ENCODE measurements at places on chromosomes 1 and 21.

GRCh38 chr1:162365284-162366020 is 11.2 kb downstream of the SPATA46 start:
- no peak for DNase-seq

DNA sequence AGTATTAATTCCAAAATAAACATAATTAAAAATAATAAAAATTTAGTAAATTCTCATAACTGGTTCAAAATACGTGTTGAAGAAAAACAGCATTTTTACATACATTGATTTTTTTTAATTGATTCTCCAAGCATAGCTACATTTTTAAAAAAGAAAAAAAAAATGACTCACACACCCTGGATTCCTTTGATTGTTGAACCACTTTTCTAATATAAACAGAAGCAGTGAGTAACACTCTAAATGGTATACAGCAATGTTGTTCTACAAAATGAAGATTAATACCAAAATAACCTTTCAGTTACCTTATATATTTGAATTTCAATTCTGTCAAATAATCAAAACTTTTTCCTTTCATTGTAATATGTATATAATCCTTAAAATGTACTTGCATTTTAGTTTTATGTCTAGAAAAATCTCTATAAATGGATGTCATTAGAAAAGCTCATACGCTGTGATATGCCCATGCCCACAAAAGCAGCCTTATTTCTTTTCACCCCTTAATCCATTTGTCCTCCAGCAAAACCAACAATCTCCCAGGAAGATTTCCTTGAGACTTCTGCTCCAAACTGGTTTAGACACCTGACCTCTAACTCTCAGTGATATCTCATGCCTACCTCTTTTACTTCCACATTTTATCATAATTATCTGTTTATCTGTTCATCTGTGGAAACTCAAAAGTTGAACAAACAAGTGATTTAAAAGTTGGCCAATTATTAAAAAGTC is 246.4 kb upstream of the NR5A2 start:
- DNase-seq, result no peak

DNA sequence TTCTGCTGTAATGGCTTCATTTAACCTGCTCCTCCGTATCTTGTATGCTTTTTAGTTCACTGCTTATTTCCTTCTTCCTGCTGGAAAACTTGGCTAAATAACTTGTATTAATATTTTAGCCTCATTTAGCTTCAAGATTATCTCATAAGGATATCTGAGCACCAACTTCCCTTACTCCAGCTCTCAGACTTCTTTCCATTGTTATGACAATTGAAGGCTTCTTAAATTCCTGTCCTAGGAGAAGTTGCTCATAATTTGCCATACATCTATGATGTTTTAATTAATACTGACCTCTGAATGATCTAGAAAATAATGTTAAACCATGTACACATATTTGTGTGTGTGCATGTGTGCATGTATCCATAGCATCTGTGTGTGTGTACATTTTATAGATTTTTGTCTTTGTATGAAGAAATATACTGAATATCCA is 1524.4 kb upstream of the TPTE start:
- no peak for DNase-seq

GRCh38 chr1:24336075-24336474 is 16.9 kb downstream of the GRHL3 start:
- DNase-seq, result no peak

GRCh38 chr1:10108134-10108663 is 75.4 kb downstream of the UBE4B start:
- DNase-seq, result no peak

- DNase-seq, result no peak
These were observed 65.9 kb downstream of the TM2D1 start for GRCh38 chr1:61659061-61659460.

DNA sequence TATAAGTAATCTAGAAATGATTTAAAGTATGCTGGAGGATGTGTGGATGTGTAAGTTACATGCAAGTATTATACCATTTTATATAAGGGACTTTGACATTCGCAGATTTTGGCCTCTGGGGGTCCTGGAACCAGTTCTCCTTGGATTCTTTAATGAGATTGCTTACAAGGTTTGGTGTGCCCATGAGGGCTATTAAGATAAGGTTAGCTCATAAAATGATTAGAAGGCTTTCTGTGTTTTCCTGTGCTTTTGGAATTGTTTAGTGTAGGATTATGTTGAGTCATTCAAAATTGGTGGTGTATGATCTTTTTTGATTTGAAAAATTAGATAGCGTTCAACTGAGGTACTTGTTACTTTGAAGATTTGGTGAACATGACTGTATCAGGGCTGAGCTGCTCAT is 5.6 kb downstream of the USP25 start:
- no peak for DNase-seq

- DNase-seq, result no peak
These were observed 242.6 kb upstream of the USP25 start for GRCh38 chr21:15487196-15487550.

GRCh38 chr1:65009724-65010420 is 43.5 kb upstream of the JAK1 start:
- DNase-seq, result no peak

GRCh38 chr1:17919525-17920439 is 164.6 kb downstream of the ACTL8 start:
- DNase-seq, result no peak

DNA sequence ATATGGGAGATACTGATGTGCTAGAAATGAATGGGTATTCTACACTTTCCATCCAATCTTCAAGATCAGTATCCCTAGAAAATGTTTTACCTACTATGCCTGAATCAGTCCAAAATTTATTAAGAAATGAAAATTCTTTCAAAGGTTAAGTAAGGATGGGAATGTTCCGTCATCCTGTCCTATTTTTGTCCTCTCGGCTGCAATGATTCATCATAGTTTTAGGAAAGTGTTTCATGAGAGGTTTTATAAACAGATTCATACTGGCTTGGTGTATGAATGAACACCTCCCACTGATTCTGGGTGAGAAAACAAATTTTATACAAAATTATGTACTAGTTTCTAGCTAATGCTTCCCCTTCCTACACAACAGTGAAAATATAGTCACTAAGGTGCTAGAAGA is 504.6 kb upstream of the NR5A2 start:
- DNase-seq, result no peak

DNA sequence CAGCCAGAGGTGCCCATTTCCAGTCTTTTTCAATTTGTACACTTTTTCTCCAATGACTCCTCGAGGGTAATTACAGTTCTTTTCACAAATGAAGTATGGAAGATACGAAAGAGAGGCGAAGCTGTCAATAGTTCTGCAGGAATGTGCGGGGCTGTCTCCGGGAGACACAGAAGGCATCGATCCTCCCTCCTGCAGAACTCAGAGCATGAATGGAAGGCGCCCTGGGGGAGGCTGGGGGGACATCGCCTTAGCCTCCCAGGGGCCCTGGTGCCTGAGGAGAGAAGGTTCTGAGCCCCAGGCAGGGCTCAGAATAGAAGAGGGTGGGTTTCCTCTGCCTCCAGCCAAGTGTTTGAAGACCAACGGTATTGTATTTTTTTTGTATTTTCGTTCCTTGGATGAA is 49.7 kb upstream of the GRIK3 start:
- no peak for DNase-seq

DNA sequence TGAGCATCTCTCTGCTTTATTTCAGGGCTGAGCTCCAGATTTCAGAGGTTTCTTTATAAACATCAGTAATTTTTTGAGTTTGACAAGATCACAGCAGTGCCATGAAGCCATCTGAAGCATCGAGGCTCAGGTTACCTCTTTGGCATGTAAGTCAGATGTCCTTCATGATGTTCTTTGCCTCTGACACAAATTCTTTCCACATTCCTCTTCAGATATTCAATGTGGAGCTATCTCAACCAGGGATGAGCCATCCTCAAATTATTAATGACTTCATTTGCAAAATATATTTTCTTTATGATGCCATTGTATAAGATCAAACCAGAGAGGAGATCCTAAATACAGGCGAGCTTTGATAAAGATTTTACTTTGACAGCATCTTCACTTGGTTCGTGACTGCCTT is 256.7 kb downstream of the COL11A1 start:
- DNase-seq, result no peak

GRCh38 chr1:192441492-192441891 is 124.7 kb downstream of the RGS21 start:
- no peak for DNase-seq

DNA sequence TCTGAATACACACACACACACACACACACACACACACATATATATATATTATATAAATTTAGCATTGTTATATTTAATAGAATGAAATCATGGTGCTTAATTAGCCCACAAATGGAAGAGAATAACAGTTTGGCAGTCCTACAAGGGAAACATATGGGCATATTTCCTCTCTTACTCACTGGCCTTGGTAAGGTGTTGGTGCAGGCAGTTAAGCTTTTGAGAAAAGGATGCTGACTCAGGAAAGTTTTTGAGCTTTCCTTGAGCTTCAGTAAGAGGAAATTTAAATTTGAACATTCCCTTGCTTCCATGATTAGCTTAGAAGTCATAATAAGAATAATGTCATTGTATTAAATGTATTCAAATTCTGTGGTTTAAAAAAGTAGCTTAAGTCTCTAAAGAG is 37.0 kb upstream of the B3GALT5 start:
- no peak for DNase-seq

GRCh38 chr1:6730880-6731279 is 29.3 kb upstream of the DNAJC11 start:
- no peak for DNase-seq

- DNase-seq, result no peak
These were observed 57.6 kb downstream of the KCNAB2 start for GRCh38 chr1:6103111-6103853.

DNA sequence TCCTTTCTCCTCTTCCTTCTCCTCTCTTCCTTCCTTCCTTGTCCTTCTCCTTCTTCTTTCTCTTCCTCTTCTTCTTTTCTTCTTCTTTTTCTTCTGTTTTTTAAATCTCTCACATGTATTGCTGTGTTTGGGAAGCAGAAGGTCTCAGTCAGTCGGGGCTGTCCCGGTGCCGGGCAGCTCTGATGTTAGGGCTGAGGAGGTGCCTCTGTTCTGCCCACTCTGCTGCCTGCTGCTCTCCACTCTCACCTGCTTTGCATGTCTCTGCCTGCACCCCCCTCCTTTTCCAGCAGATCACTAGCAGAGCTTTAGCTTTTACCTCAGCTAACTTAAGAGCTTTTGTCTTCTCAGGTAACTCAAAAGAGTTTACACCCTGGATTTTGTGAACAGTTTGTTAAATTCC is 276.6 kb downstream of the CHRM3 start:
- no peak for DNase-seq

DNA sequence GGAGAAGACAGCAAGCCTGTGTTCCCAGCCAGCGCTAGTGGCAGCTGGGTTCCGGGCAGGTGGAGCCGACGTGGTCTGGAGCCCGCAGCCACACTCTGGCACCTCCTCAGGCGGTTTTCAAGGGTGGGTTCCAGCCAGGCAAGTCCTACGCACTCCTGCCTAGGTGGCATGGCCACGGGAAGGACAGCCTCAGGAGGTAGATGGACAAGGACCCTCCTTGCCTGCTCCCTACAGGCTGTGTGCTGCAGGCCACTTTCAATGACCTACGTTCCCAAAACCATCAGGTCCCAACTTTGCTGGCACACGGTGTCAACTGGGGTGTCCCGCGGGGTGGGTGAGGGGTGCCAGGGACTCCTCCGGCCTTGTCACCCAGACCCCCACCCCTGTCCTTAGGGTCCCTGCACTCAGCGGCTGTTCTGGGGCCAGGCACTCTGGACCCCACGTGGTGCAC is 6.7 kb upstream of the PTGER3 start:
- DNase-seq, result no peak

GRCh38 chr1:225847610-225848009 is 34.6 kb downstream of the TMEM63A start:
- no peak for DNase-seq

- no peak for DNase-seq
These were observed 3.2 kb downstream of the LBR start for GRCh38 chr1:225424562-225425200.

GRCh38 chr1:107151295-107151694 is 10.5 kb downstream of the NTNG1 start:
- no peak for DNase-seq

DNA sequence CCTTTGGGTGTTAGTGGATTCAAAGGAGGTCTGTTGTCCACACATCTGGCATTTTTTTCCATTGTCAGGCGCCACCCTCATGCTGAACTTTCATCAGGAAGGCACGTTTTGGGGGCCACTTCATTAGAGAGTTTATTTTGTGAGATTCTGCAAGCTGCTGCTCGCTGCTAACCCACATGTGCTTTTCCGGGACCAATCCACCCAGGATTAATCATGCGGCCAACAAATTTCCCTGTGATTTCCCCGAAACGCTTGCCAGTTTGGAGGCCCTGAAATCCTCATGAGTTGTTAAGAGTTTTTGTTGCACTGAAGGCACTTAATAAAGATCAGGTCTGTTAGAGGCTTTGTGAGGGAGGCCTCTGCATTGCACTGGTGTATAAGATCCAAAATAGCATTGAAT is 2.4 kb downstream of the PDPN start:
- DNase-seq, result no peak

- DNase-seq, result no peak
These were observed 13.6 kb upstream of the GPR137B start for GRCh38 chr1:236128646-236129178.

DNA sequence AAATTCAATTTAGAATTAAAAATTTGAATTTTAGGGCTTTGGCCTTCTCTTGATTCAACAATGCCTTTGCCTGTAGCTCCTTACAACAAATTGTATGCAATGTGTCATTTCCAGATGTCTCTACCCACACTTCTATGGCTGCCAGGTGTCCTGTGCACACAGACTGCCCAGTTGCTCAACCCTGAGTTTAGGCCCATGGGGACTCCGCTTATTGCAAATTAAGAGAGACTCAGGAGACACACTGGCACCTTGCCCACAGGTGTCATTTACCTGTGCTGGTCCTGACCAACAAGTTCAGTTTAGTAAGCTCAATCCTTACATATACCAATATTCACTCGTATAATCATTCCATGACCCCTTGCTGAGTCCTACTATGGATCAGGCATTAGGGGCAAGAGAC is 236.1 kb downstream of the OMA1 start:
- no peak for DNase-seq

GRCh38 chr1:48916130-48917069 is 139.7 kb upstream of the BEND5 start:
- DNase-seq, result no peak

DNA sequence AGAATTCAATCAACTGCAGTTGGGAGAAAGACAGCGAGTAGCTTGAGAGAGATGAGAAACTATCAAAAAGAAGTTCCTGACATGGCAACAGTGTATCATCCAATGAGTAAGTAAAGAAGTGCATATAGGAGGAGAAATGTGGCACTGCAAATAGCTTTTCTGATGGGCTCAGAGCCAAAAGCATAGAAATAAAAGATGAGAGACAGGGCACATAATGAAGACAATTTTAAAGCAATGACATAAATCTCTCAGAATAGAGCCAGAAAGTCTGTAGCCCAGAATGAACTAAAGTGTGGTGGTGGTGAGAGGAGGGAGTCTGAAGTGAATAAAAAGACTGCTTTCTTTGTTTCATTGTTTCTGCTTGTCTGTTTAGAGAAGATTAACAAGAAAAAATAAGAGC is 34.3 kb downstream of the TNFSF18 start:
- no peak for DNase-seq

GRCh38 chr1:113247782-113248181 is 142.5 kb upstream of the MAGI3 start:
- DNase-seq, result no peak

- DNase-seq, result no peak
These were observed 4.9 kb upstream of the SLC44A5 start for GRCh38 chr1:75615613-75616435.

All from stimulated activated CD8-positive, alpha-beta memory T cell treated with anti-CD3 and anti-CD28 coated beads, Interleukin-15, amount 100 ng/mL, for 24 hours (primary cell).